ENCODE measurements at places on chromosomes 11 and 22.

DNA sequence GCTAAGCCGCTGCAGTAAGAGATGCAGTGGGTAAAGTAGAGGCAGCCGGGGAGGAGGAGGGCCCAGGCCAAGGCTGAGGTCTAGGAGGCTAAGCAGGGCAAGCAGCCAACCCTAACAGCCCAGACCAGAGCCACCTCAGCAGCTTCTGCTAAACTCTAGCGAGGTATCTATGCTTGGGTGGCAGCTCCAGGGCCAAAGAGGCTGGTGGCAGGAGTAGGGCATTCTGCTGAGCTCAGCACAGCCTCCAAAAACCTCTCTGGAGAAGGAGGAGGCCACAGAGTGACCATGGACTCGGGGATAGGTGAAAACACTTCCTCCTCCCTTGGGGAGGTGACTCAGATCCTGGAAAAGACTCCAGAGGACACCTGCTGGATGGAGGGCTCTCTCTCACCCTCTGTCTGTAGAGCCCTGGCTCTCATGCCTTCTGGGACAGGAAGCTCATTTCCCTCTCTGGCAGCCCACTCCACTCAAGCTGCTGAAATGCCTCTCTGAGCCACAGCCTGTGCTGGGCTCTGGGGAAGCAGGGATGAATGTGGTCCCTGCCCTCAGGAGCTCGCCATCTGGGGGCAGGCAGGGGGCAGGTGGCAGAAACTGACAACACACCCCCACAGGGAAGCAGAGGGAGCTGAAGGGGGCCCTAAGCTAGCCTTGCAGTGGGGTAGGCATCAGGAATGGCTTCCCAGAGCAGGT lies 16.5 kb upstream of the TPBGL start:
- no peak for DNase-seq

DNA sequence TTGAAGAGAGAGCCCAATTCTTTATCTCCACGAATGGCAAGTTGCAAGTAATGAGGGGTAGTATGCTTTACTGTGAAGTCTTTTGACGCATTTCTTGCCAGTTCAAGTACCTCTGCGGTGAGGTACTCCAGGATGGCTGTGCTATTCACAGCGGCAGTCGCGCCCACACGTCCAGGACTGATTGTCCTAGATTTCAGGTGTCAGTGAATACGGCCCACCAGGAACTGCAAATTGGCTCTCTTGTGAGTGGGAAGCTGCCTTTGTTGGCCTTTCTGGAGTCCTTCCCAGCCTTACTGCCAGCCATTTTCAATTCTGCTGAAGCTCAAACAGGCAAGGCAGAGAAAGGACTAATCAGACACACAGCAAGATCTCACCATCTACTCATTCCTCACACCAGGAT lies 8.5 kb downstream of the PPFIA1 start:
- DNase-seq = no peak

GRCh38 chr11:84963240-84963639 lies 663.9 kb downstream of the DLG2 start:
- DNase-seq = no peak

- no peak for DNase-seq
Measured at GRCh38 chr11:36365907-36366306, 69.8 kb downstream of the PRR5L start.

DNA sequence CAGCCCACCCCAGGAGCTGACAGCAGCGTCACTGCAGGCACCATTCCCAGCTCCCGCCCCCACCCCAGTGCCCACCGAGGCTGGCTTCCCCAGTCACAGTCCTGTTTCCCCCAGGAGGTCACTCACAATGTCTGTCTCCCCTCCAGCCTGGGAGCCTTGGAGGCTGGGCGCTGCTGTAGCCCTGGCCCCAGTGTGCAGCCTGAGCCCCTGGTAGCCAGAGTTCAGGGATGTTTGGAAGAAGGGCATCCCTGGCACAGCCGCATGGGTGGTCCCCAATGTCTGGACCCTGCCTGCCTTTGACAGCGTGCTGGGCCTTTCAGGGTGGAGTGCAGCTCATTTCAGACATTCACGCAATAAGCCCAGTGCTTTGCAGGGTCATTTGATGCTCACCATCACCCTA lies 4.3 kb downstream of the CAPN5 start:
- DNase-seq = no peak

- no peak for DNase-seq
Measured at GRCh38 chr11:81669935-81670543, 1063.6 kb downstream of the FAM181B start.

Data from stimulated activated CD4-positive, alpha-beta T cell treated with anti-CD3 and anti-CD28 coated beads, Interleukin-4, amount 100 ng/mL, for 48 hours (primary cell).